ENCODE measurements at places on chromosomes 5 and 9.
A peak's percentile ranks its signal among the peaks of the same experiment; 100 is the strongest.

DNA sequence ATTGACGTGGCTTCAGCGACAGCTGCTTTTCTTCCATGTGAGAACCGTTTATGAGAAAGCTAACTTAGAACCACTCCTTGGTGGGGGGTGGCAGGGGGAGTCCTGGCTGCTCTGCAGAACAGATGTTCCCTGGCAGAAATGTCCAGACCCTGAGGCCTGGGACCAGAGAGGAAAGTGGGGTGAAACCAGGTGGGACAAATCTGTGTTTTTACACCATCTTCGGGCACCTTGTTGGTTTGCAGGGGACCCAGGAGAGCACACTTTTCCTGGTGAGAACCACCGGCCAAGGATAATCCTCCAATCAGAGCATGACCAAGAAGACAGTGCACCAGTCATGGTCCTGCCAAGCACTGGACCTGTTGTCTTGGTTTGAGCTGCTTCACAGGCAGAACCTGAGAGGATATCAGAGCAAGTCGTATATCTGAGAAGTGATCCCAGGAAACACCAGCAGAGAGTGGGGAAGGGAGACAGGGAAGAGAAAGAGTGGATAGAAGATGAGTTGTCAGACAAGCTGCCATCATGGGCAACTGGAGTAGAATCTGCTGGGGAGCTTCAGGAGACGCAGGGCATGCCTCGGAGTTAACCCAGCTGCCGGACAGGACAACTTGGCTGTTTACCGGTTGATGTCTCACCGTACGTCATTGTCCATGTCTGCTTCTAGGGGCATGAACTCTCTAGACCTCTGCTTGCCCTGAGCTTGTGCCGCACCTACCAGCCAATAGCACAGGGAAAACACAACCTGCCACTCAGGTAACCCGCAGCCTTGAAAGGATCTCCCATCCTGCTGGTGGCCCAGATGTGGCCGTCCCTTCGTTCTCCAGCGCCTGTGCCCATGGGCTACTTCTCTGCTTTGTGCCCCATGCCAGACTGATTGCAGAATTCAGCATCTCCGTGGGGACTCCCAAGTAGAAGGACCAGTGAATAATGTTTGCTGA is 178.4 kb upstream of the MVB12B start:
- DNase-seq: no peak

- no peak for DNase-seq
These were observed 83.0 kb upstream of the IFNK start for GRCh38 chr9:27440888-27441740.

DNA sequence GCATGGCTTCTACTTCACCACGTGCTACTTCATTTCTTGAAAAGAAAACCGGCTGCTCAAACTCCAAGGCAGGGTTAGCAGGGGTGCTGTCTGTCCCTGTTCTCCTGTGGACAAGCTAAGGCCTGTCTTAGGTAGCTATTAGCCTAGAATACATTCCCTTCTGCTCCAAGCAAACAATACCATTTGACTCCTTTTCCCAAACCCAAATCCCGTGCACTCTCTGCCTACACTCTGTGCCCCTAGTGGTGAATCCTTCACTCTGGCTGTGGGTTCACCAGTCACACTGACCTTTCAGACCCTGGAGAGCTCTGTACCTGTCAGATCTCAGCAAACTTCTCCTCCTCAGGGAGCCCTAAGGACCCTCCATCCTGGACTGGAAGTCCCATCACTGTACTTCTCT is 211.6 kb downstream of the SLIT3 start:
- no peak for DNase-seq

- no peak for DNase-seq
These were observed 36.2 kb downstream of the FBXL17 start for GRCh38 chr5:108345541-108346171.

DNA sequence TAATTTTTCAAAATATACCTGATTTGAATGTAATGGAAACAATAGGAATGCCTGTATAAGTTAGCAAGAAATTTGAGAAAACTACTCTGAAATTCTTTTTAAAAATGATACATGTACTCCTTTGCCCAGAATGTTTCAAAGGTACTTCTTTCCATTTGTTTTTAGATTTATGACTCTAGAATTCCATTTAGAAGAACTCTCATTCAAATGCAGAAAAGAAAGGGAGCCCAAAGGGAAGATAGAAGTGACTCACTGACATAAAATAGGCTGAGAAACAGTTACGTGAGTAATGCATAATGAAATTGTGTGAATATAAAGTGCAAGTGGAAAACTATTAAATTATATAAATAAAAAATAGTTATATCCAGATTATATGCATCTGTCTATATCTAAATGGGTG is 926.3 kb downstream of the TAF11L14 start:
- DNase-seq: no peak

DNA sequence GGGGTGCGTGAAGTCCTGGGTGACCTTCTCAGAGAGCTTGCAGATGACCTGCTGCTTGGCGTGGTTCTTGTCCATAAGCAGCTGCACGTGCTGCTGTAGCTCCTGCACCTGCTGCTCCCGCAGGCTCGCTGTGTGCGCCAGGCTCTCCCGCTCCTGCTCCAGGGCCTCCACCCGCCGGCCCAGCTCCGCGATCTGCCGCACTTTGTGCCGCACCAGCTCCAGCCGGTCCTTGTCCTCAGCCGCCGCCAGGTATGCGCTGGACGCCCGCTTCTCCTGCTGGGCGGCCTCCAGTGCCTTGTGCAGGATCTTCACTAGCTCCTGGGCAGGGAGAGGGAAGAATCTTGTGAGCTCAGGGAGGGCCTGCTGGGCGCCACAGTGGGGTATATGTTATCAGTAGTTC is 28.5 kb upstream of the CORO2A start:
- DNase-seq: no peak

DNA sequence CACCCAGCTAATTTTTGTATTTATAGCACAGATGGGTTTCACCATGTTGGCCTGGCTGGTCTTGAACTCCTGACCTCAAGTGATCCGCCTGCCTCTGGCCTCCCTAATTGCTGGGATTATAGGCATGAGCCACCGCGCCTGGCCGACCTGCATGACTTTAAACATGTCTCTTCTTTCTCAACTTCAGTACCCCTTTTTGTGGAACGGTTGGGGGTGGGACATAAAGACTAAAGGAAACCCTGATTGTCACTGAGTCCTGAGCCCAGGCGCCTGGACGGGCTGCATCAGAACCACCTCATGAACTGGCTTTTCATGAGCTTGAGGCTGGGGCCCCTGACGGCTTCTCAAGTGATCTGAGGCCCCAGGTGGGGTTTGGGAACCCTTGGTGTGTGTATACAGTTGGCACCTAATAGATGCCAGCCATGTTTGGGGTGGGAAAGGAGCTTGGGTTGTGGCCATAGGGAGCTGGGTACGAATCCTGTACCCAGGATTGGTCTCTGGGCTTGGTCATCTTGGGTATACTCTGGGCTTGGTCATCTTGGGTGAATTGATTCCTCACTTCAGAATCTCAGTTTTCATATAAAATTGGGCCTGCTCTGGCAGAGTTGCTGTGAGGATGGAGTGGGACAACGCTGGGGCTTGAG is 2.2 kb downstream of the GRK6 start:
- DNase-seq: no peak

DNA sequence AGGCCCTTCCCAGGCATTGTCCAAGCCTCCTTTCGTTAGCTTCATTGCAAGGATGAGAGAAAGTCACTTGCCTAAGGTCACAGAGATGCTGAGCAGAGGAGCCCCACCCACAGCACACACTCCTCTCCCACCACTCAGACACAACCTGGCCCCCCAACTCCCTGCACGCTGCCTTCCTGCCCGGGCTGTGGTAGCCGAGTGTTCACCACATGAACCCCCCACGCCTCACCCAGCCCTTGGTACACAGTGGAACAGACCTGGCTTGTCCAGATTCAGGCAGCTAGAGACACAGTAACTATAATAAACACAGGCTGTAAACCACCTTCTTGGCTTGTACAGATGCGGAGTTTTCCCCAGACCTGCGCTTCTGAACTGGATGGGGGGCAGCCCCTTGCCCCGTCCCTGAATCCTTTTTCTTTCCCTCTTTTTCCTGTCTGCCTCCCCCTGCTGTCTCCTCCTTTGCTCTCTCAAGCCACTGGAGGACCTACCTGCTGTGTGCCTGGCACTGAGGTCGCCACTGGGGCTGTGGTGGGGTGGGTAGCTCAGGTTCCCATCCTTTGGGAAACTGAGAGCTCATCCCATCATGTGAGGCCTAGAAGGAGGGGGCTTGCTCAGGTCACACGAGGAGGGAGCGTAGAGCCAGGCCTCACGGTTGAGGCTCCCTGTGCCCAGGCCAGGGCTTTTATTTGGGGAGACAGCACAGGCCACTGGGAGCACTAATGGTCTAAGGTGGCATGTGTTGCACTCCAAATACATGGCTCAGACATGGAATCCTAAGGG is 55.7 kb upstream of the SYNPO start:
- DNase-seq: no peak

- DNase-seq: peak; percentile 20
These were observed 166.6 kb downstream of the SMARCA2 start for GRCh38 chr9:2181792-2182191.

- DNase-seq: no peak
These were observed 36.2 kb downstream of the C5 start for GRCh38 chr9:121013911-121014310.

DNA sequence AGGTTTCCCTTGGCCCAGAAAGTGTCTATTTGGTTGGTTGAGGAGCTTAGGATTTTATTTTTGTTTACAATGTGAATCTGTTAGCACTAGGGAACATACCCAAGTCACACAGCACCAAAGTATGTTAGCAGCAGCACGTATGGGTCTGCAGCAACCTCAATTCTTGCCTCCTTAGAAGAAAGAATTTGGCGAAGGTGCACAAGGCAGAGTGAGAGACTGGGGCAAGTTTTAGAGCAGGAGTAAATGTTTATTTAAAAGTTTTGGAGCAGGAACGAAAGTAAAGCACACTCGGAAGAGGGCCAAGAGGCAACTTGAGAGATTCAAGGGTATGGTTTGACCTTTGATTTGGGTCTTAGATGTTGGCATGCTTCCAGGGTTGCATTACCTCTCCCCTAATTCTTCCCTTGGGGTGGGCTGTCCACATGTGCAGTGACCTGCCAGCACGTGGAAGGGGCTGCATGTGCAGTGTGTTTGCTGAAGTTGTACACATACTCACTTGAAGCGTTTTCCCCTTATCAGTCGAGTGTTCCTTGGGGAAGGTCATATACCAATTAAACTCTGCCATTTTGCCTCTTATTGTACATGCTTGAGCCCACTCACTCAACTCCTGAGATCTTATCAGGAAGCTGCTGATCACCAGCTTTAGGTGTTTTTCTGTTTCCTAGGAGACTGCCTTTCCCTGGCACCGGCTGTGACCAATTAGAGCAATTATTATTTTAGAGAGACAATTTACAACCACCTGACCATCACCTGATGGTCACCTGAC is 64.9 kb upstream of the SHC3 start:
- no peak for DNase-seq

GRCh38 chr5:150904479-150905311 is at the start of gene ZNF300:
Gene ZNF300 (minus strand): TSS chr5:150904980. CDS start chr5:150903155, 1,825 bp downstream.
- peak; percentile 94 for DNase-seq

DNA sequence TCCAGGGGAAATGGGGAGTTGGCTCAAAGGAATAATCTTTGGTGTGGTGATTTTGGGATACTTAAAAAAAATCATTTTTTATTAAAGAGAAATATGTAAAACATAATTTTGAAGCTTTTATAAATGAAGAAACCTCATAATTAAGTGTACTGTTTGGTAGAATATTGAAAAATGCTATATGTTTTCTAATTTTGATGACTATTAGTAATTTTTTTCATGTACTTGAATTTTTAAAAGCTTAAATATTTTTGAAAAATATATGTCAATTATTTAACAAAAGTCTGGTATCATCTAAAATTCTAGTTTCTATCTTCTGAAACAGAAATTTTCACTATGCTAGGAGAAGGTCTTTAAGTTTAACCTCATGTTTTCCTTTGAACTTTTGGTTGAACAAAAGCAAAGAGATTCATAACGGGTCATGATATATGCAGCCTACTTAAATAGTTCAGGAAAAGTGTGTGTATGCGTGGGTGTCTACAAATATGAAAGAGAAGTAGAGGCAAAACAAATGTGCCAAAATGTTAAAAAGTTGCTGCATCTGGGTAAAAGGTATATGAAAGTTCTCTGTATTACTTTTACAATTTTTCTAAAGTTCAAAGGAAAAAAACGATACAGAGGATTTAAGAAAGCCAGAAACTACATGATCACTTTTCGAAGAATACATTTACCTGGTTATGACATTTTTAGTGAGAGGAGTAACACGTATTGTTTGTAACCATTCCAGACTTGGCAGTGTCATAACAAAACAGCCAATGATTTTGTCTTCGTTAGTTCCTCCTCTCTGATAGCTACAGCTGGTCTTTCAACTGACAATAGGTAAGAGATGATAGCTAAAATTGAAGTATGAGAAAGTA is 117.3 kb upstream of the TNFAIP8 start:
- DNase-seq: no peak

DNA sequence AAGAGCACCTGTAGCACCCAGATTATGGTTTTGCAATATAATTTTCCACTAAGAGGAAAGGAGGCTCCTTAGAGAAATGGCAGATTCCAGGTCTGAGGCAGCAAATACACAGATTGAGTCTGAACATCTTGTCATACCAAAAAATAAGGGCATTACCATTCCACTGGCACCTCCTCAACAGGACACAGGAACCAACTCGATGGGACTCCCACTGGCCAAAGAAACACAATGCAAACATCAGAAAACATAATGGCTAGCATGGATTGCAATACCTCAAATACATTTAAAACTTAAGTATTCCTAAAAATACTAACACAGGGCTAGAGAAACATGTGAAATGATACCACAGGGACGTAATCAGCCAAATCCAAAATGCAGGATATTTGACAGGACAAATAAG is 12.4 kb upstream of the RANBP17 start:
- no peak for DNase-seq

GRCh38 chr9:121213136-121213806 is 11.6 kb upstream of the RAB14 start:
- DNase-seq: peak; percentile 88

DNA sequence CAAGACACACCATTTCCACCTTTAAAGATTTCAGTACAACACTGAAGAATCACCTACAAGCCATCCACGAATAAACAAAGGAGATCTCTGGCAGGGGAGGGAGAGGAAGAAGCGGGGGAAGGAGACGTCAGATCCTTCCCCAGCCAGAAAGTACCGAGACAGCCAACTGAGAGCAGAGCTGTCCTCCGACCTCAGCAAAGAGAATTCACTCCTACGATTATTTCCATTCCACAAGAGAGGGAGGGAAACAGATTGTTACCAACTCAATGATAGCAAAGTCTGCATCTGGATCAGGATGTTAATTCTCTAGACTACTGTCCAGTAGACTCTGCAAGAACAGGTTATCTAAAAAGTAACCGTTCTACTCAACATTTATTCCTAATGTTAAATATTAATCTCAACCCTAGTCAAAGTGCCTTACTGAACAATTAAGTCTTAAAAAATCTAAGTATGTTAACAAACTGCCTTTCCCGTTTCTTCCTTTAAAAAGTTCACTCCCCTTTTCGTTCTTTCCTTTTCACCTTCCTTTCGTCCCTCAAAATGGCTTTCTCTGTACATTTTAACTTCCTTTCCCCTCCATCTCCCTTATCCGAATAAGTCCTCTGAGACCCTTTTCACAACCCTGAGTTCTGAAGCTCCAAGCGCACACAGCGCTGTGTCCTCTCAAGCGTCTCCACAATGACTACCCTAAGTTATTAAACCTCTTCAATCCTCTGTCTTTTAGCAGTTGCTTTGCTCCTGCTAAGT is 1.4 kb downstream of the CHD1 start:
- peak; percentile 24 for DNase-seq

GRCh38 chr5:119357270-119357669 is 1.5 kb downstream of the TNFAIP8 start:
- no peak for DNase-seq

GRCh38 chr9:134293031-134293521 is 33.2 kb upstream of the RXRA start:
- no peak for DNase-seq

Measured in BE2C (cell line).